ENCODE measurements at places on chromosomes 13 and 19.

- no peak for DNase-seq
Observed at GRCh38 chr13:92137520-92137919, 739.1 kb downstream of the GPC5 start.

- no peak for DNase-seq
Observed at GRCh38 chr13:80437231-80437630, 96.3 kb upstream of the SPRY2 start.

DNA sequence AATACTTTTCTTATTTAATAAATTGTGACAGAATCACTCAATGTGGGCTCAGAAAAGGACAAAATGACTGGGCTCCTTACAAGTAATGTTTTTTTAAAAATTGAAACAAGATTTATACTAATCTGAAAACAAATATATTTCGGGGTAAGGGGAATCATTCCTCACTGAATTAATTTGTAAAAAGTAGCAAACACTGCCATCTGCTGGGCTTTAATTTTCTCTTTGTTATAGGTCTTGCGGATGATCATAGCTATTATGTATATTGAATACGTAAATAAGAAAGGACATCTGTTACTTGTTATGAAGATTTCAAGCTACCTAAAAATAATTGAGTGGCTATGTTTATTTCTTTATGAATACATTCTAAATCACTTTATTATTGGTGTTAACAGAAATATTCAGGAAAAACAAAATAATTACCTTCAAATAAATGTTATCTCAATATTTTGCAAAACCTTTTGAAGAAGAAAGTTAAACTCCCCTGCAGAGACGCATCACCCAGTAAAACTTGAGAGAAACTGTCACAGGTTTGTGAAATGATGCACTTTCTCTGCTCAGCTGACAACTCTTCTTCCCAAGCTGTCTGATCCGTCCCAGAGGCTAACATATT, 17.8 kb upstream of the ENOX1 start:
- peak; percentile 8 for DNase-seq

- DNase-seq = no peak
Observed at GRCh38 chr13:109509154-109509900, 277.1 kb downstream of the IRS2 start.

DNA sequence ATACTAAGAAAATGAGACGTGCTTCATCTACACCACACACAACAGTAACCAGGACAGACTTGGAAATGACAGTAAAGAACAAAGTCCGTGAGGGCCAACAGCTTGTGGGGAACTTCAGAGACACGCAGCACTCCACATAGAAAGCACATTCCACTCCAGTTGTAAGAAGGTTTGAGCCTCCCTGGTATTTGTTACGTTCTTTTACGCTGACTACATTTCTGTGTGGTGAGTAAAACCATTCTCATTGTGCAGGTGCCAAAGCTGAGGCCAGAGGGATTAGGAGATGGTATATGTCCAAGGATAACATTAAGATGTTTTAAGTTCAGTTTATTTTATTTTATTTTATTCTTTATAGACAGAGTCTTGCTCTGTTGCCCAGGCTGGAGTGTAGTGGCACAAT, 1189.9 kb downstream of the UQCRFS1 start:
- DNase-seq = no peak

DNA sequence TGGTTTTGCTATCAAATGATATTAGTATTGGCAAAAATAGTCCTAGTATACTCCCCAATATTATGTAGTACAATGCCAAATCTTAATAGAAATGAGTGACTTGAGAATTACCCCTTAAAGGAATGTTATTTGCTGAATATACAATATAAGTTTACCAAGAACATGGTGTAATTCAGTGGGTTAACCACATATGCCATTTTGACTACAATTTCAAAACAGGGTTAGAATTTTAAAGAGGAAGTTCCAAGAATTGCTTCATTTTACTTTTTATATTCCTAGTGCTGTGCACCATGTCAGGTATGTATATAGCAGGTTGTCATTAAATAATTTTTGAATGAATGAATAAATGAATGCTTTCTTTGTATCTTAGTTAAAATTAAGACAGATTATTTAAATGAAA, 66.3 kb downstream of the LMO7 start:
- no peak for DNase-seq

All from effector CD4-positive, alpha-beta T cell (primary cell).